ENCODE measurements at places on chromosomes 16 and 17.
A peak's percentile ranks its signal among the peaks of the same experiment; 100 is the strongest.

DNA sequence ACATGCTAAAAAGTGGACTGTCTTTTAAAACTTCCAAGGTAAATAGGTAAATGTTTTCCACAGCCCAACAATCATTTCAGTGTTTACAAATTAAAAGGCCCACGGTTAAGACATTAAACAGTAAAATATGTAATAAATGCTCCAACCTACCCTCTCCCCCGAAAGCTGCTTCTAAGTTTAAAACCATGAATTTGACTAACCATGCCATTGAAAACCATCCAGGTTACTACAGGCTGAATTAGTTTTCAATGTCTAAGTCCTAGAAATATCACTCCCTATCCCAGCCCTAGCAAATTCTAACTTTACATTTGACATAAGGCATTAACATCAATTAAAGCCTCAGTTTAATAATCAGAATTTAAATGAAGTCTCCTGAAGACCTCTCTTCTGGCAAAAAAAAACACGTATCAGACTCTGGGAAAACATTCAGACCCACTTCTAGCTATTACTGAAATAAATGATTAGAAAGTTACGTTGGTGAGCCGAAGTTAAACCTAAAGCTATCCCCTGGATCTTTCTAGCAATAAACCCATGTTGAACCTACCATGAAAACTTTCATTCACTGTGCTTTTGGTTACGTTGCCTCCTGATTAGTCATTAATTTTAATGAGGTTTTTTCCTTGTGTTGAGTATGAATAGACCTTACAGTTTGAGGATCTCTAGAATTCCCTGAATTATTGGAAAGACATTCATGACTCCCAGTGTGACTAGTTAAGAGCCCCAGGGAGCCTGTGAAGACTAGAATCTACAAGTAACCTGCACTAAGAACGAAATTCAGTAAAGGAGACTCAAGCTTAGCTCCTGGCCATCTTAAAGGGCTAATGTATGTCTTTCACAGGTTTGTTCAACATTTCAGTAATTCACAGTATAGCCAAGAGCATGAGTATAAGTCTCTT, 1.7 kb upstream of the POLG2 start:
- DNase-seq, result no peak

GRCh38 chr17:2591040-2591640, 2.3 kb upstream of the PAFAH1B1 start:
- DNase-seq, result no peak

DNA sequence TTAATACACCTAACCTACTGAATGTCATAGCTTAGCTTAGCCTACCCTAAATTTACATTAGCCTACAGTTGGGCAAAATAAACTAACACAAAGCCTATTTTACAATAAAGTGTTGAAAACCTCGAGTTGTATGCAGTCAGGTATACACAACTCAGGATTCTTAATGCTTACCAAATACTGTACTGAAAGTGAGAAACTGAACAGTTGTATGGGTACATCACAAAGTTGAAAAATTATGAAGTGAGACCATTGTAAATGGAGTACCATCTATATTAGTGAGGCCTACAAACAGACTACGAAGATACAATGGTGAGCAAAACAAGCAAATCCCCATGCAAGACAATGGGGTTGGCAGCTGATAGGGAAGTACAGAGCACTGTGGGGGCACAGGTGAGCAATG, 79.7 kb downstream of the VAT1L start:
- DNase-seq, result no peak

- no peak for DNase-seq
Observed at GRCh38 chr17:7502987-7503386, 18.8 kb downstream of the POLR2A start.

- DNase-seq, result no peak
Observed at GRCh38 chr16:73265124-73265837, 217.4 kb upstream of the ZFHX3 start.

DNA sequence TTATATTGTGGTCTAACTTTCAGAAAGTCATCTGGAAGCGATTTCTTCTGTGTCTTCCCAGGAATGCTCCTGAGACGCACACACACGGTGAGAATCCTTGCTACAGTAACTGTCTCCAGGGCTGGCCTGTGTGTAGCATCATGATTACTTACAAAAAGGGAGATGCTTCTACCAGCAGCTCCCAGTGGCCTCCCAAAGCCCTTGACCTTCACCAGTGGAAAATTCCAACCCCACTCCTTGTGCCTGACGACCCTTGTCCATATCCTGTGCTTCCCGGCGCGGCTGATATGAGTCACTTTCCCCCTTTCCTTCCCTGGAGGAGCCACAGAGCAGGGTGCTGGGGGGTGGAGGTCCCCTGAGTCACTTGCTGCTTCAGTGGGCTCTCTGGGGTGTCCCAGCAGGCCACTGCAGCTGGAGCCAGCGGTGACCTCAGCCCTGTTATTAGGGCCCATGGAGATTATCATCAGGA, 22.1 kb upstream of the NAT9 start:
- DNase-seq, result no peak

DNA sequence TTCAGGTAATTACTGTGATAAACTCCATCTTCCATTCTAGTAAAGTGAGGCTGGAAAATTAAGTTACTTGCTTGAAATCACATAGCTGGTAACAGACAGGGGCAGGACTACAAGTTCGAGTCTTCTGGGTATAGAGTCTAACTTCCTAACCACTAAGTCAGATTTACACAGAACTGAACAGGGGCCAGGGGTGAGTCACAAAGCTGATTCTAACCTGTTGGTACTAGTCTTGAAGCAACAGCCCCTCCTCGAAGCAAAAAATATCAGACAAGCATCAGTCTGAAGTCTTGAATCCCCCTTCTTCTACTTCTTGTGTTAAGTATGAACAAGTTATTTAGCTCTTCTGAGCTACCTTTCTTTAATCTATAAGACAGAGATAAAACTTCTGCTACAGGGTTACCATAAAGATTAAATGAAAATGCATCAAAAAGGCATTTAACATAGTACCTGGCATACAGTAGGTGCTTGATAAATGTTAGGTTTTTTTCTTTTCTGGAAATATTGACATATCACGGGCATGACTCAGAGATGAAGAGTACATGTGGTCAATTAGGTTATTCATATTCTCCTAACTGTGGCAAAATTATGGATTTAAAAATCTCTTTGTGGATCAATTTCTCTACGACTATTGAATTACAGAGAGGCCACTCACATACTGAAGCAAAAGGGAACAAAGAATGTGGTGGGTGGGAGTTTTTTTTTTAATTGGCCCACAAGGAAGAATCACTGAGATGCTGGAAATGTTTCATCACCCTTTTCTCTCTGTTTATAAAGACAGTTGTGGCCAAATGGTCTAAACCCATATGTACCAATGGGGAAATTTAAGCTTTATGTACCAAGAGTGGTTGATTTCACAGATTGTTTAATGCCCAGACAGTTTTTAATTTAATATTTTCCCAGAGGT, 266.9 kb upstream of the DYNLRB2 start:
- DNase-seq, result no peak

DNA sequence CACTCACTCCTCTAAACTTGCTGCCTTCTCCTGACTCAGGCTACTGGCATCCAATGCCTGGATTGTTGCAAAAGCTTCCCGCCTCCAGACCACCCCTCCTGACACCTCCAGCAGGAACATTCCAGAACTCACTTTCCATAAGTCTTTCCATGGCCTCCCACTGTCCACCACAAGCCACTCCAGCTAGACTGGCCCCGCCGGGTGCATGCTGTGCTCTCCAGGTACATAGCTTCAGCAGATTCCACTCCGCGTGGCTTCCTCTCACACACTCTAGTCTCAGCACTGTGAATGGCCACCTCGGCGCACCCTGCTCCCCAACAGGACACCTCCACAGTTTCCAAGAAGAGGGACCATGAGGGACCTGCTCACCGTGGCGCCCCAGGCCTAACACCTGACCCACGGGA, 25.9 kb upstream of the FAAP100 start:
- no peak for DNase-seq

DNA sequence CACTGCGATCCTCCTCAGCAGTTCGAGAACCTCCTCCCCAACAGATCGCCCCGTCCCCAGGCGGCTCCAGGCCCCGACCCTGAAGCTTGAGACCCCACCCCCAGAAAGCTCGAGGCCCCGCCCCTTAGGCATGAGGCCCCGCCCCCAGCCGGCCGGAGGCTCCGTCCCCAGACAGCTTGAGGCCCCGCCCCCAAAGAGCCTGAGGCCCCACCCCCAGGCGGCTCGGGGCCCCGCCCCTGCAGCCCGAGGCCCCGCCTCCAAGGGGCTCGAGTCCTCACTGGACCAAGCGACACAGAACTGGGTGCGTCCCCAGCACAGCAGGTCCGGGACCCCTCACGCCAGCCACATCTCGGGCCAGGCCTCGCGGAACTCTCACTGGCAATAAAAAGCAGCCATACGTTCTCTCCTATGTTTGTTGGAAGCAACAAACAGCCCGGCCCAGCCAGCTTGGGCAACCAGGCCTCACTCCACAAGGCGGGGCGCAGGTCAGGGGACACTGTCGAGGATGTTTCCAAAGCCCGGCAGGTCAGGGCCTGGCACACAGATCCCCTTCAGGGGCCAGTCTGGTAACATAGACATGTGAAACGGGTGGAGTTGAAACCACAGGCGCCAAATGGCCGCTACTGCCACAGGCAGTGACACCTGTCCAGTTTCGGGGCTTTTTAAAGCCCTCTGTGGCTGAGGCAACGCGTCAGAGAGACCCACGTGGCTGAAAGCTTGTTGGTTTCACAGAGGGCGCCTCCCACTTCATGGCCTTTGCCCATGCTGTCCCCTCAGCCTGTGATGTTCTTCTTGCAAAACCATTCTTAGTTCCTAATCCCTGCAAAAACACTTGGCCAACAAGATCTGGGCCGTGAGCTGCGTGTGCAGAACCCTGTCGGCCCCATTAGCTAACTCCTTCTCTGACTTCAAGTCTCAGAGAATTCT, 224.2 kb downstream of the PARN start:
- peak; percentile 3 for DNase-seq

GRCh38 chr16:74560912-74561311, 46.0 kb downstream of the GLG1 start:
- no peak for DNase-seq

GRCh38 chr17:41340934-41341861, 9.4 kb downstream of the KRT33A start:
- DNase-seq, result no peak

DNA sequence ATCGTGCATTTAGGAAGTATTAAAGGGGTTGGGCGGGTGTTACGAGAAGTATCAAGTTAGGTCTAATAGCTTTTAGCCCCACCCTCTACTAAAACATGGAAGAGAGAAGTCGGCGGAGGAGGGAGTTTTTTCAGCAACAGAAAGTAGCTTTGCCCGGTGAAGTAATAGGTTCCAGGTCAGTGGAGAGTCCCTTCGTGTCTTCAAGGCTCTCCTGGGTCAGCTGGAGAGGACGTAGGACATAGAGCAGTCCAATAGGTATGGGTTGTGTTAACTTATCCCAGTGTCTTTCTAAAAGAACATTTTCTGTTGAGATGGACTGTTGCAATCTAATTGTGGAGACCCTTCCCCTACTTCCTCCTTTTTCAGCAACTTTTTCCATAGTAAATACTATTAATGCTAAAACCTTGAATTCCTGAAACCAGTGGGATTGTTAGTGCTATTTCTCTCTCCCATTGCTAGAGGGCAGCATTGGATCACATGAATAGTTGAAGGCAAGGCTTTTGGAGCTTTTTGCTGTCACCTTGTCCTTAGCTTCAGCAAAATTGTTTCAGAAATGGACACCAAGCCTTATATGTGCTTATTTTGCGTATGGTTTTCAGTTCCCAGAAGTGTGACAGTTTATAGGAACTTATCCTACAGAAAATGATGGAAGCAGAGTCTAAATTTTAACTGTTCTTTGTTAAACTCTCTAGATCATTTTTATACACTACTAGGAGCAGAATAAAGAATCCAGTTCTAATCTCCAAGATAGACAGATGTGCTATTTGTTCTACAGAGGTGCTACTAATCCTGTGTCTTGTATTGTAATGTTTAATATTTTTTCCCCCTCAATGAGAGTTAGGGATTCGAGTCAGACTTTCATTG, 38.4 kb downstream of the UTP18 start:
- DNase-seq, result no peak

GRCh38 chr16:89155851-89156739, 15.5 kb upstream of the CDH15 start:
- no peak for DNase-seq

GRCh38 chr17:80380555-80381002, 34.4 kb upstream of the ENDOV start:
- DNase-seq, result no peak

- DNase-seq, result no peak
Observed at GRCh38 chr17:71168053-71168741, 952.6 kb upstream of the SOX9 start.

DNA sequence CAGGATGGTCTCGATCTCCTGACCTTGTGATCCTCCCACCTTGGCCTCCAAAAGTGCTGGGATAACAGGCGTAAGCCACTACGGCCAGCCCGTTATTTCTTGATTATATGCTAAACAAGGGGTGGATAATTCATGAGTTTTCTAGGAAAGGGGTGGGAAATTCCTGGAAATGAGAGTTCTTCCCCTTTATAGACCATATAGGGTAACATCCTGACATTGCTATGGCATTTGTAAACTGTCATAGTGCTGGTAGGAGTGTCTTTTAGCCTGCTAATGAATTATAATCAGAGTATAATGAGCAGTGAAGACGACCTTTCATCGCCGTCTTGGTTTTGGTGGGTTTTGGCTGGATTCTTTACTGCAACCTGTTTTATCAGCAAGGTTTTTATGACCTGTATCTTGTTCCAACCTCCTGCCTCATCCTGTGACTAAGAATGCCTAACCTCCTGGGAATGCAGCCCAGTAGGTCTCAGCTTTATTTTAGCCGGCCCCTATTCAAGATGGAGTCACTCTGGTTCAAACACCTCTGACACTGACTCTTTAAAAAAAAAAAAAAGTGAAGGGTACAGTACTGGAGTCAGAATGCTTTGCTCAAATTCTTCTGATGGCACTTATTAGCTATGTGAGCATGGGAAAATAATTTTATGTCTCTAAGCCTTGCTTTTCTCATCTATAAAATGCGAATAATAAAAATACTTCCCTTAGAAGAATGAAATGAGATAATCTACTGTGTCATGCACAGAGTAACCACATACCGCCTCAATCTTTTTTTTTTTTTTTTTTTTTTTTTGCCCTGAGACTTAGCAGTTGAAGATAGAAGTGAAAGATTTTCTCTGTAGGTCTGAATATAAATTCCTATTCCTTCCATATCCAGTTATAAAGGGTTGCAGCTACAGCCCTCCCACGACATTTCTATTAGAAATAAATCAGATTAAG, 5.1 kb upstream of the CALCOCO2 start:
- no peak for DNase-seq

- DNase-seq, result no peak
Observed at GRCh38 chr16:23679274-23679985, 741 bp downstream of the PLK1 start.

DNA sequence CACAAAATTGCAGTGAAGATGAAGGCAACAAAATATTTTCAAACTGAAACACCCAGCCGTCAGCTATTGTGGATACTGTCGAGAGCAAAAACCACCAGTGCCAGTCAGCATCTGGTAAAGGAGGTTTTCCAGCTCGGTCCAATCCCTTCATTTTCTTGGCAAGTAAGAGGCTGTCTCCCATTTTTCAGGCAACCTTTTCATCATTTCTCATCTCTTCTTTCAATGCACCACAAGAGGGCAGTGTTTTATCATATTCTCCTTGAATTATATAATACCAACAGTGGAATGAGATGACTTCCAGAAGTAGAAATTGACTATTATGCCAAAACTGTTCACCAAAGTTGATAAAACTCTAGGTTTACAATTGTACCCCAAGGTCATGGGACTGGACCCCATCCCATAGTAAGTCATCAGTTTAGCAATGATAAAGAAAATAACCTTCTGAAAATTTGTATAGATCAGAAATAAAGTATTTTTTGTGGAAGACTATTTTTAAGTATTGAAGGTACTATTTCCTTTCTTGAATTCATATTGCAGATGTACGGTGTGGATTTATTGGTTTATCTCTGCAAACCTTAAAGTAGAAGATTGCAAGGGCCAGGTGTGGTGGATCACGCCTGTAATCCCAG, 16.8 kb downstream of the NQO1 start:
- no peak for DNase-seq

GRCh38 chr16:12062343-12063003, 85.9 kb downstream of the SNX29 start:
- no peak for DNase-seq

Data from stimulated activated CD4-positive, alpha-beta T cell treated with anti-CD3 and anti-CD28 coated beads, Interleukin-15, amount 100 ng/mL, for 1 hour (primary cell).